Sigmoid colon (tissue), 7 donors: ENCODE measurements at places on chromosomes 5 and 9. TPM values are rescaled to one million over a fixed set of nuclear protein-coding genes. Genes with fewer than 3 reads are reported as not detected.

- no peaks in the 10 kb centered on the region for H3K27me3 ChIP-seq
- DNase-seq, result no peak
- H3K4me1 ChIP-seq, result no peaks in the 10 kb centered on the region
These were observed 153.6 kb downstream of the FGF18 start for GRCh38 chr5:171573021-171573420.

DNA sequence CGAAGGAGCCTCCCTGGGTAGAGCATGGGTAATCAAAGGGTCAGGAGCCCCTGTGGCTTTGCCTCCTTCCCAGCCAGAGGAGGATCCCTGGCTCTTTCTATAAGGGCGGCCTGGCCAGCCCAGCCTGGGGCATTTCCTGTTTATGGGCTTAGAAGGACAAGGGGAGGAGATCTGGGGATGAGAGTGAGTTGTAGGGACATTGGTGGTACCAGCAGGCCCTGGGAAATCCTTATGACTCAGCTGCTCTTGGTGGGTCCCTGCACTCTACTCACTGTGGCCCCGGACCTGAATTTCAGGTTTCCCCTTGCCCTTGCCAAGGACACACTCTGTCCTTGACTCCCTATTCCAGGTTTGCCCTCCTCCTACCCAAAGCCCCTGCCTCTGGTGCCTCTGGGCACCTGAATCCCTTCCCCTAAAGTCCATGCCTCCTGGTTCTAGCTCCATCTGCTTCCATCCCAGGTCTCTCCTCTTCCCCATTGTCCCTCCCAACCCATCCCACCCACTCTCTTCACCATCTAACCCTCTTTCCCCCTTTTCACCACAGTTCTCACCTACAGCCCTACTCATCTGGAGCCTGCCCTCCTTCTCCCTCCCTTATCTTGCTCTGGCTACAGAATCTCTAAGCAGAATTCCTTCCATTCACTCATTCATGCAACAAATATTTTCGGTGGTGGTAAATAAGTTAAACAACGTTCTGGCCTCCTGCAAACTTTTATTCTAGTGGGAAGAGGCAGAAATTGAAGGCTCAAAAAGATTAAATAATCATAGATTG lies 34.9 kb downstream of the PCDH1 start:
- H3K36me3 ChIP-seq, result no peaks in the 10 kb centered on the region
- H3K27ac ChIP-seq, result peak overlapping the region; percentile 45
- H3K4me1 ChIP-seq, result no peaks in the 10 kb centered on the region

- H3K36me3 ChIP-seq, result no peaks in the 10 kb centered on the region
- no peaks in the 10 kb centered on the region for H3K27me3 ChIP-seq
These were observed 264.0 kb upstream of the MEF2C start for GRCh38 chr5:89147031-89147430.

- H3K36me3 ChIP-seq, result no peaks in the 10 kb centered on the region
- no peak overlapping the region for H3K27ac ChIP-seq
- H3K27me3 ChIP-seq, result no peaks in the 10 kb centered on the region
- H3K4me3 ChIP-seq, result no peak overlapping the region
- H3K4me1 ChIP-seq, result no peaks in the 10 kb centered on the region
These were observed 77.7 kb downstream of the EFNA5 start for GRCh38 chr5:107593009-107593408.

DNA sequence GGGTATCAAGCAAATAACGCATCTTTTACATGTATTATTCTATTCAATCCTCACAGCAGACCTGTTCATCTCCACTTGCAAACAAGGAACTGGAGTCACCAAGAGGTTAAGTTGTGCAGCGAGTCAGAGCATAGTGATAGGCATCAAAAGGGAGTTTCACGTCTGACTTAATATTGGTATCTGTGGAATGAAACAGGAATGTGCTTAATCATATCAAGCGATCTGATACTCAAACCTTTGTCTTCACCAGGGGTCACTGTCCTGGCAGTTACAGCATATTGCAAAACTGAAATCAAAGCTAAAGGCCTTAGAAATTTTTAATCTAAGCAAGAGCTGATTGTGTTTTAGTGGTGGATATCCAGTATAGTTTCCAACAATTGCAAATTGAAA lies 271.6 kb downstream of the PLK2 start:
- H3K27me3 ChIP-seq, result no peaks in the 10 kb centered on the region
- H3K4me1 ChIP-seq, result no peaks in the 10 kb centered on the region
- H3K4me3 ChIP-seq, result no peak overlapping the region
- DNase-seq, result no peak
- no peaks in the 10 kb centered on the region for H3K36me3 ChIP-seq

- H3K36me3 ChIP-seq, result peaks cover 5% of the 10 kb centered on the region
- no peaks in the 10 kb centered on the region for H3K27me3 ChIP-seq
- H3K4me3 ChIP-seq, result no peak overlapping the region
- DNase-seq, result no peak
- no peak overlapping the region for H3K27ac ChIP-seq
These were observed 31.7 kb downstream of the MRPL22 start for GRCh38 chr5:154972476-154973080.

- no peak overlapping the region for H3K4me3 ChIP-seq
- H3K27me3 ChIP-seq, result no peaks in the 10 kb centered on the region
- no peak overlapping the region for H3K27ac ChIP-seq
- no peaks in the 10 kb centered on the region for H3K36me3 ChIP-seq
- H3K4me1 ChIP-seq, result no peaks in the 10 kb centered on the region
- DNase-seq, result no peak
These were observed 7.6 kb downstream of the FYB1 start for GRCh38 chr5:39211773-39212172.

DNA sequence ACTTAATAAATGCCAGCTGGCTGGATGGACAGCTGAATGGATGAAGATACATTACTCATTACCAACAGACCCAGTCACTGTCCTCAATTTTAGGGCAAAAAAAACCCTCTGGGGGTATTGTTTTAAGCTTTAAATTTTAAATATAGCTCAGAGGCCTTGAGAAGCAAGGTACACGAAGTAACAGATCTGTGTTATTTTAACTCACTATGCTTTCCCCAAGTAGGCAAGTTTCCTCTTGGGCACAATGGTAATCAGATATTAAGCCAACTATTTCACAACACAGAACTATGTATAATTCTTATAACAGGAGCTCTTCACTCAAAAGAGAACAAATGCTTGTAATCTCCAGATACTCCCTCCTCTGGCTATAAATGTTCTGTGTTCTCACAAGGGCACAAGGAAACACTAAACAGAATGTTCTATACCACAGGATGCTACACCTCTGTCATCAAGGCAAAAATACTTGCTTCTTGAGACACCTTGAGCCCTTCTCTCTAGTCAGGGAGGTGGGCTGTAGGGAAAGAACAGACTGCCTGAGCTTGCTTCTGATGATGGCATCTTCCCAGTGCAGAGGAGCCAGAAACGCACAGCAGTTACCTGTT lies 443.8 kb downstream of the SPOCK1 start:
- no peaks in the 10 kb centered on the region for H3K27me3 ChIP-seq
- H3K4me1 ChIP-seq, result no peaks in the 10 kb centered on the region
- H3K36me3 ChIP-seq, result no peaks in the 10 kb centered on the region
- no peak overlapping the region for H3K4me3 ChIP-seq
- DNase-seq, result no peak

GRCh38 chr5:125492977-125493376 lies 746.5 kb upstream of the ZNF608 start:
- H3K4me3 ChIP-seq, result no peak overlapping the region
- H3K4me1 ChIP-seq, result peaks cover 7% of the 10 kb centered on the region
- DNase-seq, result no peak

DNA sequence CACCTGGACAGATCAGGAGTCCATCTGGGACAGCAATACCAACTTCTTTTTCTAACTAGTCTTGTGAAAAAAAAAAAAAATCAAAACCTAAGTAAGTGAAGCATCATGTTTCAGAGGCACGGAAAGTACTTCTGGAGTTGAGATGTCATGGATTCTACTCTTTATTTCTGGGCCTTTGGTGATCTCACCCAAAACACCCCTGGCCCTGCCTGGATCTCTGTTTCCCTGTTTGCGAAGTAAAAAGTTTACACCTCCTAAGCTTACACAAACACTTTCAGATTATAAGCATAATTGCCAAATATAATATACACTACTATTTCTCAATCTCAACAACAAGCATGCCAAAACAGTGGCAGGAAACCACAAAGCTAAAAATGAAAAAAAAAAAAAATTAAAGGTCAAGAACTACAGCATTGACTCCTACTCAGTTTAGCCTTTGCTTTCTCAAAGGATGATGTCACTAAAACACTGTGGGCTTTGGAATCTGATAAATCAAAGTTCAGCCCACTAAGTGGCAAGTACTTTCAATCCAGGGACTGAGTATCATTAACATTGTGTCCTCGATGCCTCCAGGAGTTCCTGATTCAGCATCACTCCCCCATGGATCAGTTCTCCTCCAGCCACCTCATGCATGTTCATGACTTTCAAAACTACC lies 291.9 kb downstream of the NFIB start:
- H3K27ac ChIP-seq, result no peak overlapping the region
- no peaks in the 10 kb centered on the region for H3K27me3 ChIP-seq
- H3K4me3 ChIP-seq, result no peak overlapping the region
- no peaks in the 10 kb centered on the region for H3K36me3 ChIP-seq

The PTBP3 gene
- total RNA-seq, result 23.4 TPM

The CORO2A gene
- total RNA-seq, result 1.8 TPM

The ARID3C gene
- not detected for total RNA-seq

The NRG2 gene
- 4.8 TPM for total RNA-seq

The HTR4 gene
- 1.7 TPM for total RNA-seq

The GARIN3 gene
- not detected for total RNA-seq

The PIP5K1B gene
- 11.7 TPM for total RNA-seq

The CAVIN4 gene
- 1.1 TPM for total RNA-seq

The TPM2 gene
- total RNA-seq, result 5,441 TPM
